ELR (cell line): ENCODE measurements at places on chromosomes 11 and 22.

GRCh38 chr11:73564903-73565302 lies 33.0 kb downstream of the FAM168A start:
- DNase-seq: no peak

- DNase-seq: no peak
Observed at GRCh38 chr11:27596802-27597201, 90.2 kb upstream of the LIN7C start.

GRCh38 chr22:26691377-26691716 lies 34.0 kb downstream of the MIAT start:
- no peak for DNase-seq

GRCh38 chr11:68251765-68252164 lies 20.0 kb downstream of the C11orf24 start:
- DNase-seq: no peak

- DNase-seq: peak; percentile 5
Observed at GRCh38 chr11:73143126-73143838, 1.2 kb upstream of the FCHSD2 start.

- peak; percentile 13 for DNase-seq
Observed at GRCh38 chr11:5366856-5367255, 15.5 kb downstream of the OR51B6 start.

DNA sequence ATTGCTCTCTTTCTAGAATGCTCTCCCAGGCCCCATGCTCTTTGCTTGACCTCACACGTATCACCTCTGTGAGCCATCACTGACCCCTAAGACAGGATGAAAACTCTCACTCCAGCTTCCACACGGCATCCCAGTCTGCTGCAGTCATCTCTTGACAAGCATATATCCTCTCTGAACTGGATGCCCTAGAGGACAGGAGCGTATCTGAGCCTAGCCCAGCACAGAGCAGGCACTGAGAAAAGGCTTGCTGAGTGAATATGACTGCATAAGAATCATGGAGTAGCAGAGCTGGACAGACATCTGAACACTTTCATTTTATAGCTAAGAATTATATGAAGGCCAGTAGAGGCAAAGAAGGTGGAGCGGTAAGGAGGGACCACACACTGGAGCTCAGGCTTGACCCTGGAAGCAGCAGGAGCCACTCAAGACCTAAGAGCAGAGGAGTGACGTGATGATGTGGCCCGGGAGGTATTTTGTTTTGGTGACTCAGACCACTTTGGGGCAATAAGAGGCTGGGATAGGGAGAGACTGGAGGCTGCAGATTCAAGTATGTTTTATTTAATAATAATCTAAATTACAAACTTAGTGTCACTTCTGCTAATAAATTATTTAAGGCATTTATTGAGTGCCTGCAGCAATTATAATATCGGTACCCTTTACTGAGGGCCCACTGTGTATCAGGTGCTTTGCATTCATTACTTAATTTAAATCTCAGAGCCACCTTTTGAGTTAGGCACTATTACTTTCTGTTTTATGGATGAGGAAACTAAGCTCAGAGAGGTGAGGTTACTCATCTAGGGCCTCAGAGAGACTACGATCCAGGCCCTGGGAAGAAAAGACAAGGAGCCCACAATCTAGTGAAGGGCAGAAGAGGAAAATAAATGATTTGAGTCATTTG lies 42.6 kb downstream of the MAP6 start:
- peak; percentile 88 for DNase-seq

DNA sequence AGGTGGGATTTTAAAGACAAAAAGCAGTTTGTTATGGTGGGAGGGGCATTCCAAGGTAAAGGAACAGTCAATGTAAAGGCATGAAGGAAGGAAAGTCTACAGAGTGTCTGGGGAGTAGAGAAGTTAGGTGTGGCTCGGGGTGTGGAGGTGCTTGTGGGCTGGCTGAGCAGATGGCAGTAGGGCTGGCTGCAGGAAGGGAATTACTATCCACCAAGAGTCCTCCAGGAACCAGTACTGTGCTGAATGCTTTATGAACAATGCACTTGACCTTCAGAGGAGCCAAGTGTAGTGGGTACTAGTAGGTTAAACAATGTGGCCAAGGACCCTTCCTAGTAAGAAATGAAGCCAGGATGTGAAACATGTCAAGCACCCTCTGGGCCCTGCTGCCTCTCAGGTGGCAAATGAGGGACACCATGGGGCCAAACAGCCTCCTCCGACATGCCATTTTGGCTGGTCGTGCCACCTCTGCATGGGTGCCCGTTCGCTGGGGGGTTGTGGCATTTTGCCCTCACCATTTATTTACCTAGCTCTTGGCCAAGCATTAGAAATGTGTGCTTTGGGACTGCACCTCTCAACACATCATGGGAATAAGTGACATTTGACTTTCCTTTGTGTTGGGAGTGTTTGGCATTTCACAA lies 123.6 kb upstream of the TENM4 start:
- no peak for DNase-seq

DNA sequence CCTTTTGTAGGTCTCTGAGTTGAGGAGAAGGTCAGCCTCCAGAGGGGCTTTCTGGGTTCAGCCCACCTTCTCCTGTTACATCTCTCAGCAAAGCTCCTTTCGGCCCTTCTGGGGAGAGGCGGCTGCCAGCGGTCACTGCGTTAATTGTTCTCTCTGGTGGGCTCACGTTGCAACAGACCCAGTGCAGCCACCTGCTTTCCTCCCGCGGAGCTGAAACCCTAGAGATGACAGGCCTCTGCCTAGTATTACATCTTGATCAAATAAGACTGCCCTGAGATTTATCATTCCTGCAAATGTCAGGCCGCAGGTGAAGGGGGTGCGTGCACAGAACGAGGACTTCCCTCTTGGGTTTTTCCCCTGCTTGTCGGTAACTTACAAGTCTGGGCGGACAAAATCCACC lies 43.2 kb upstream of the CREB3L1 start:
- DNase-seq: no peak

DNA sequence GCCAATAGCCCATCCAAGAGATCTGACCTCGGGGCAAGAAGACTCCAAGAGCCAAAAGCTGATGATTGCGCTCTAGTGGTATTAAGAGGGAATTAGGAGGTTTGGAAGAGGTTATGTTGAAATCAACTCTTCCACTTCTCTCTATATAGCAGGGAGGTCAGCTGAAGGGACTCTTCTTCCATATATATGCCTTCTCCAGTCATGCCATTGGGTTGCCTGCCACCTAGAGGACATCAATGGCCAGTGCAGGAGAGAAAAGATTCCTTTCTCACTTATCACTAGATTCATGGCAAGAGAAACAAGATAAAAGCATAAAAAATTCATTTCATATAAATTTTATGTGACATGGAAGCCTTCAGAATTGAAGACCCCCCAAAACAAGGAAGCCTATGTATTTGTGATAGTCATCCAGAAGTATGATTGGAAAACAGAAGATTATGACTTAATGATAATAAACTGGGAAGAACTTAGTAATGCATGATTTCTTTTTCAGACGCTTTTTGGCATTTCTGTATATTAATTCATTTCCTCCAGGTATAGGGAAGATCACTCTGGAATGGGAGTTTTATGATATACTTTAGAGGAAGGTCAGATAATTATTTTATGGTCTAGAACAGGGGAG lies 435.1 kb upstream of the DDI1 start:
- peak; percentile 80 for DNase-seq

DNA sequence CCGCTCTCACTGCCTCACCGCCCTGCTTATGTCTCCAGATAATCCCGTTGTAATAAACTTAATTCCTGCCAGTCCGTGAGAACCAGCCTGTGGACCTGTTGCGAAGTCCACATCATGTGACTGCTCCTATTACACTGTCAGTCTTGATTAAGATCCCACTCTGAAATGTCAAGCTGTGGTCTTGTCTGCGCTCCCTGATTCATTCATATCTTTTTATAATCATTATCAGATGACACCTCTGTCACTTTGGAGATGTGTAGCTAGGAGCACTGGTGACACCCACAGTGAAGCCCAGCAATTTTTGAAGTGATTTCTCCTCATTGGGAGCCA lies 377.3 kb downstream of the TBC1D22A start:
- no peak for DNase-seq

- DNase-seq: peak; percentile 60
Observed at GRCh38 chr11:100932474-100933100, 197.0 kb downstream of the PGR start.

GRCh38 chr11:57266157-57266556 lies 29.1 kb upstream of the APLNR start:
- no peak for DNase-seq

- DNase-seq: peak; percentile 68
Observed at GRCh38 chr11:6319001-6319703, 1.1 kb downstream of the CAVIN3 start.

DNA sequence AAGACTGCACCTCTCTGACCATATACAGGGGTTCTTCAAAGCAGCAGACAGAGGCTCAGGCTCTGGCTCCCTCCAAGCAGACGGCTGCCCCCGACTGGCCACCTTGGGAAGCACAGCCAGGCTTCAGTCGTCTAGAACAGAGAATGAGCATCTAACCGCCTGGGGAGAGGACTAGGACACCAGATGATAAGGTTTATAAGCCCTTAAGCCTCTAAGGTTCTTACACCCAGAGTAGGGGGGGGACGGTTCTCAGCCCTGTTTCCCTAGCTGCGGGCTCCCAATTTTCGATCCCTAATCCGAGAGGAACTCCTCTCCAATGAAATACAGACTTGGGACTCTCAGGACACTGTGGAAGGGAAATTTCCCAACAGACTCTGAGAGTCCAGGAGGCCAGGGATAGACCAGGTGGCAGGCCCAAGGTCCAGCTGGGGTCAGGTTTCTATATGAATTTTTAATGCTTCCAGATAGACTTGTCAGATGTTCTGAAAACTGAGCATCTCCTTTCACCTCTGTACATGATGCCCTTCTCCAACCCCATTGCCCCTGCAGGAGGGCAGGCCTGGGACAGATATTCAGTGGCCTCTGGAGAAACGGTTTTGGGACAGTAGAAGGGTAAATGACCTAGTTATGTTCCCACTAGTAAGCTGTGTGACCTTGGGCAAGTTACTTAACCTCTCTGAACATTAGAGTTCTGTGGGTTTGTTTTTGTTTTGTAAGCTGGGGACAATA lies 20.2 kb downstream of the RTN4RL2 start:
- peak; percentile 68 for DNase-seq
